ENCODE measurements at places on chromosomes 5 and 9. TPM values are rescaled to one million over a fixed set of nuclear protein-coding genes. Genes with fewer than 3 reads are reported as not detected.
A peak's percentile ranks its signal among the peaks of the same experiment; 100 is the strongest.

Gene TPPP
- total RNA-seq = 24.6 TPM

DNA sequence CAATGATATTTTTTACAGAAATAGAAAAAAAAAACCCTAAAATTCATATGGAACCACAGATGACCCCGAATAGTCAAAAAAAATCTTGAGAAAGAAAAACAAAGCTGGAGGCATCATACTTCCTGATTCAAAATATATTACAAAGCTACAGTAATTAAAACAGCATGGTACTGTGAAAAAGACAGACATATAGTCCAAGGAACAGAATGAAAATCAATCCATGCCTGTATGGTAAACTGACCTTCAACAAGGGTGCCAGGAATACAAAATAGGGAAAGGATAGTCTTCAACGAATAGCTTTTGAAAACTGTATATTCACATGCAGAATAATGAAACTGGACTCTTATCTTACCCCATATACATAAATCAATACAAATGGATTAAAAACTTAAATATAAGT, 307.5 kb downstream of the MCTP1 start:
- ATAC-seq = no peak

Gene CPLANE1
- total RNA-seq = 25.7 TPM

GRCh38 chr5:73365301-73365853, 83.2 kb downstream of the FOXD1 start:
- ATAC-seq = peak; percentile 58

Gene DBH
- total RNA-seq = 0.18 TPM

Gene DOLK
- total RNA-seq = 17.5 TPM

DNA sequence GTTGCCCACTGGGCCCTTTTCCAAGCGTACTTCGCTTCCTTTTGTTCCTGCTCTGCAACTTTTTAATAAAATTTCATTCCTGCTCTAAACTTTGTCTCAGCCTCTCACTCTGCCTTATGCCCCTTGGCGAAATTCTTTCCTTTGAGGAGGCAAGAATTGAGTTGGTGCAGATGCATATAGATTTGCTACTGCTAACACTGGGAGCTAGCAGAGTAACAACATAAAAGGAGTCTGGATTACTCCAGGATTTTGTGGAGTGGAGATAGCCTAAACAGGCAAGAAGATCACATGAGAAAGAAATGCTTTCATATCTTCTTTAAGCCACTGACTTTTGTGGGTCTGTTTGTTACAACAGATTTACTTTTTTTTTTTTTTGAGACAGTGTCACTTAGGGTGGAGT, 12.9 kb upstream of the RFESD start:
- no peak for ATAC-seq

- ATAC-seq = peak; percentile 24
Measured at GRCh38 chr5:124111886-124112285, 599.9 kb downstream of the CSNK1G3 start.

- ATAC-seq = peak; percentile 12
Measured at GRCh38 chr9:137619240-137620047, 639 bp downstream of the EHMT1 start.

DNA sequence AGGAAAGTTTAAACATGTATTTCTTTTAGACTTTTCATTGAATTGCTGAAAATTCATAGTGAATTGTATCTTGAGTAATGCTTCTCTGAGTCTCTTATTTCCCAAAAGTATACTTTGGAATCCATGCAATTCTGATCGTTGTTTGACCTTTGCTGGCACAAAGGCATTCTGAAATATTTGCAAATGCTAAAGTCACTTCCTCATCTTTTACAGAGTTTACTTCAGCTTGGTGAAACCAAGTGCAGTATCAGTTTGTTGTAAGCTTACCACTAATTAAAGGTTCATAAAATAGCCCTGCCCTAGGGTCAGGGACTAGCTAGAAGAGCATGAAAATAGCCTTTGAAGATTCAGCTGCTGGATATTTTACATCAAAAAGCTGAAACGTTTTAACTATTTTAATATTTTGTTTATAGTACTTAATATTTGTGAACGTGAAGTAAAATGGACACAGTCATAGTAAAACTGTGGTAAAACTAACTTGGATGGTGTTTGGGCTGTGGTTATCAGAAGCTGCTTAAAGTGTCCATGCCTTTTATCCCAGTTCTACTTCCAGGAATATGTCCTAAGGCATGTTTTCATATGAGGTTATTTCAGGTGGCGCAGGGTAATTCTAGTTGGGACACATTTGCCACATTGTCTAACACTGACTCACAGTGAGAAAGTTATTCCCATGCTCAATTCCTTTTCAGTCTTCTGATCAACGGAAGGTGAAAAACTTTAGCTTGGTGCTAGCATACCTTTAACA, 45.3 kb downstream of the SLC22A5 start:
- no peak for ATAC-seq

Gene TEK
- total RNA-seq = 0.21 TPM

Gene MARCOL
- total RNA-seq = 0.49 TPM

DNA sequence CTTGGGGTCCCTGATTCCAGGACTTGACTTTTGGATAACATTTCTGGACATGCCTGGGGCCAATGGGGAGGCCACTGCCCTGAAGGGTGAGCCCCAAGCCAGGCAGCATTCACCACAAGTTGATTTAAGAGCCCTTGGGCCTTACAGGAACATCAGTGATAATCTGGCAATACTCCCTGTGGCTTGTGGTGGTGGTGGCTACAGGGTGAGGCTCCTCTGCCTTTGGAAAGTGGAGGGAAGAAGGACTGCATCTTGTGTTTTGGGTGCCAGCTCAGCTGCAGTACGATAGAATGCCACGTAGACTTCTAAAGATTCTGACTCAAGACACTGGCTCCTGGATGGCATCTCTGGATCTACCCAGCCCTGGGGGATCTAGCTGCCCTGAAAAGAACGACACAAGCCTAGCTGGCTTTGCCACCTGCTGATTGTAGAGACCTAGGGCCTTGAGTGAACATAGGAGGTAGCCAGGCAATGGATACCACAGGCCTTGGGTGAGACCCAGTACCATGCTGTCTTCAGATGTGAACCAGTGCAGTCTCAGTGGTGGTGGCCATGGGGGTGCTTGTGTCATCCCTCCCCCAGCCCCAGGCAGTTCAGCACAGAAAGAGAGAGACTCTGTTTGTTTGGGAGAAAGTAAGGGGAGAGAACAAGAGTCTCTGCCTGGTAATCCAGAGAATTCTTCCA, 79.0 kb upstream of the DAP start:
- ATAC-seq = no peak

DNA sequence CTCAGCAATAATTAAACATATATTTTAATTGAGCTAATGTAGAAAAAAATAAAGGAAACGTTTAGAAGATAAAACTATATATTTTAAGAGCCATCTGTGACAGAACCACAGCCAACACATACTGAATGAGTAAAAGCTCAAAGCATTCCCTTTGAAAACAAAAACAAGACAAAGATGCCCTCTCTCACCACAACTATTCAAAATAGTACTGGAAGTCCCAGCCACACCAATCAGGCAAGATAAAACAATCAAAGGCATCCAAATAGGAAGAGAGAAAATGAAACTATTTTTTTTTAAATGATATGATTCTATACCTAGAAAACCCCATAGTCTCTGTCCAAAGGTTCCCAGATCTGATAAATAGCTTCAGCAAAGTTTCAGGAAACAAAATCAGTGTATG, 262.0 kb downstream of the HTR1A start:
- ATAC-seq = no peak

- peak; percentile 11 for ATAC-seq
Measured at GRCh38 chr9:134642385-134643181, 980 bp downstream of the COL5A1 start.

- ATAC-seq = no peak
Measured at GRCh38 chr9:106931466-106931865, 68.5 kb downstream of the ZNF462 start.

DNA sequence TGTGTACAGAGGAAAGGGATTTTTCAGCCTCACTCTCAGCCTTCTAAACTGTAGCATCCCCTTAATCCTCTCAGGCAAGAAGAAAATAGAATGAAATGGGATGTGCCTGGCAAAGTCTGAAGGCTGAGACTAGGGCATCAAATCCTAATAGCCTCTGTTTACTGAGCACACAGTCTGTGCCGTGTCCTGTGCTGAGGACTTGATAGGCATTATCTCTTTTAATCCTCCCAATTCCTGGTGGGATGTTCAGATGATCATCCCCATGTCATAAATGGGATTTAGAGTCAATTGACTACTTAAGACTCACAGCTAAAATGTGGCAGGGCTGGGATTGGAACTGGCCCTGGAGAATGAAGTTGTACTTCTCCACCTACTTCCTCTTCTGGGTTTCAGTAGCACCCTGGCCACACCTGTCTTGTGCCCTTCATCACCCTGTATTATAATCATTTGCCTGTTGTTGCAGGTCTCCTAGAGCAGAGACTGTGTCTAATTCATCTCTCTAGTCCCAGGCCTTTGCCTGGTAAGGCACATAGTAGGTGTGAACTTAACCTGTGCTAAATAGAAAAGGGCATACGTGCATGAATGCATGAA, 81.0 kb downstream of the WWC1 start:
- no peak for ATAC-seq

GRCh38 chr5:1652873-1653697, 129.3 kb upstream of the LPCAT1 start:
- peak; percentile 52 for ATAC-seq

DNA sequence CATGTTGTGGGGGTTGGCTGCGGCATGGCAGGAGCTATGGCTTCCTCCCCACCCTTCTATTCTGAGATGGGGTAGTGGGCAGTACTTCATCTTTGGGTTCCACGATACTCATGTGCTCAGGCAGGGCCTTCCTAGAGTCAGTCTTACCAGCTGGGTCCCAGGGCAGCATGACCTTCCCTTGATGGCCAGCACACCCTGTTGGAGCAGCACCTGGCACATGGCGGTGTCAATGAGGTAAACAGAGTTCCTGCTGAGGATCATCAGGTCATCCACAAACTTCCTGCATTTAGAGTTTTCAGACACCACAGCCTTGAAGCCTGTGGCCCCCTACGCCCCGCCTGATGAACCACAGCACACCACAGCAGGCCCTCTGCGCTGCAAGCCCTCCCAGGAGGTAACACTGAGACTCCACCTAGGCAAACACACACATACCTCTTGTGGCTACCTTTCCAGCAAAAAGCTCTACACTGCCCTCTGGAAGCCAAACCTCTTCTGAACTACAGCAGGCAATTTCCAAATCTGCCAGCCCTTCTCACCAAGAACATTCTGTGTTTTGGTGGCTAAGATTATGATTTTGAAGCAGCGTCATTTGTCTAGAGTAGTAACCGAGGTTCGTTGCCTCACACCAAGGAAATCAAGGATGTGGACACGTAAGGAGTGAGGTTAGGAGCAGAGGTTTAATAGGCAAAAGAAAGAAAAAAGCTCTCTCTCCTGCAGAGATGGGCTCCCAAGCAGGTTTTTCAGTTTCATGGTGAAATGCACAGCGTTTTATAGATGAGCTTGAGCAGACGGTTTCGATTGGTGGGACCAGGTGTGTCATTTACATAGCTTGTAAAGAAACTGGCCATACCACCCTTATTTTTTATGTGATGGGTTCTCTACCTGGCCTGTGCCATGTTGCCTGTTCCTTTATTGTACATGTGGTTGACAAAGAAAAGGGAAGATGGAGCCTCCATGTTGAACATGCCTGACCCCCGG, 20.3 kb upstream of the TMEM174 start:
- no peak for ATAC-seq

DNA sequence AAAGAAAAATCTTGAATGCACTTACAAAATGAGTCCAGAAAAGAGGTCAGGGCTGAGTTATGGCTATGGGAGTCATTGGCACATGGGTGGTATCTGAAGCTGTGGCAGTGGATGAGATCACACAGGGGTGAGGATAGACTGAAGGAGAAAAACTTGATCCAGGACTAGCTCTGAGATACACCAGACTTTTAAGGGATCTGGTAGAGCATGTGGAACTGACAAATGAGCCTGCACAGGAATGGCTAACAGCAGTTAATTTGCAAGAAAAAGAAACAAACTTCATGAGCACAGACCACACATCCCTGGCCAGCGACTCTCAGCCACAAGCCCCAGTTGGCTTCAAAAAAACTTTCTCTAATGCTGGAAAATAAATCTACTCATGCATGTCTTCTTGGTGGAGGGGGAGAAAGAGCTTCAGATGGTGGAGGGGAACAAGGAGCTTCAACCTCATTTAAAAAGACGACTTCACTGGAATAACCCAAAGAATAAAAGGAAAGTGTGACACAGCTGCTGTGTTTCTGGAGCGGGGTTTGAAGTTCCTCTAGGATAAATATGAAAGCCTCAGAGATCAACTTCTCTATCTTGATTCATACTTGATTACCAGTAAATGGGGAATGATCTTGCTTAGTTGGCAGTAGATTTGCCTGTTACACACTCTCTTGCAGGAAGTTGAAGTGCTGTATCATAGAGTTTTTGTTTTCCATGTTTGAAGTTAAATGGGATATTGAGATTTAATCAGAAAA, 33.6 kb downstream of the TNFAIP8 start:
- no peak for ATAC-seq
